ENCODE measurements at places on chromosomes 2 and 18. TPM values are rescaled to one million over a fixed set of nuclear protein-coding genes. Genes with fewer than 3 reads are reported as not detected.

FER1L5 gene
- under 0.01 TPM for total RNA-seq

ASPRV1 gene
- total RNA-seq = 0.38 TPM

GDF7 gene
- 0.13 TPM for total RNA-seq

ACAA2 gene
- total RNA-seq = 11.0 TPM

PLCD4 gene
- total RNA-seq = 1.2 TPM

SIX3 gene
- not detected for total RNA-seq

PLB1 gene
- total RNA-seq = 1.6 TPM

DLGAP1 gene
- 0.26 TPM for total RNA-seq

ZSWIM2 gene
- total RNA-seq = not detected

WDR54 gene
- total RNA-seq = 26.9 TPM
